ENCODE measurements at places on chromosomes 3 and 15.

DNA sequence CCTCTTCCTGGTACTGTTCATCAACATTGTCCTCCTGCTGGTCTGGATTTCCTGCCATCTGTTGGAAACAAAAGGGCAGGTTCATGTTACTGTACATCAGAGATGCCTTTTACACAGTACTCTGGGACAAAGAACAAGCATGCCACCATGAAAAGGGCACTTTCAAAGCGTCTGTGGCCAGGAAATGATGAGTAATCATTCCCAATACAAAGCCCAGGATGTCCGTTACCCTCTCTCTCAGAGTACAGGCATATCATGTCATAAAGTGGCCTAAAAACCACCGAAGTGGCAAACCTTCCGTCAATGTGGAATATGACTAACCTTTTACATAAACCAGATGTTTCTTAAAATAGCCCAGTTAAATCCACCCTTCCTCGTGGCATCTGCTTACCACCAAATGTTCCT lies 71.2 kb downstream of the GOLIM4 start:
- DNase-seq = no peak

GRCh38 chr3:128322030-128323022 lies 144.4 kb downstream of the DNAJB8 start:
- peak; percentile 38 for DNase-seq

- DNase-seq = no peak
Measured at GRCh38 chr3:143123353-143123984, 3.9 kb downstream of the CHST2 start.

DNA sequence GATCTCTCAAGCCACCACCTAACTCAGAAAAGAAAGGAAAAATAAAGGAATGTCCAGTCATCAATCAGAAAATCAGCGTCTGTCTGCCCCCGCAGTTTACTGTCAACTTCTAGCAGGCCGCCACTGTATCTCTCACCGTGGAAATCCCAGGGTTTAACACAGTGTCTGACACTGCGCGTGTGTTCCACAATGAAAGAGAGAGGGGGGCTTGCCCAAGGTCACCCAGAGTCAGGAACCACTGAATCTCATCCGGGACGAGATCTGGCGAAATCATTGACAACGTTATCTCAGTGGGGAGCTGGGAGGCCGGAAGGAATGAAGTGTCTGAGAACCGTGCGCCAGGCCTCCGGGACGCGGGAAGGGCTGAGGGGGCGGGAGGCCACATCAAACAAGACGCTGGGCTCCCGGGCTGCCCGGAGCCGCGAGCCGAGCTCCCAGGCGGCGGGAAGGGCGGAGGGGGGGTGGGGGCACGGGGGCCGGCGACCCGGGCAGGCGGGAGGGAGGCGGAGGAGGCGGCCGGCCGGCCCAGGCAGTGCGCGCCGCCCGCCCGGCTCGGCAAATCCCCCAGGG lies 2.2 kb upstream of the HES1 start:
- DNase-seq = no peak

GRCh38 chr15:77985931-77986480 lies 91.5 kb downstream of the TBC1D2B start:
- DNase-seq = no peak

GRCh38 chr3:53764026-53764775 lies 82.0 kb downstream of the CHDH start:
- no peak for DNase-seq
